HCT116 (cell line): ENCODE measurements at places on chromosomes 11 and 22.

DNA sequence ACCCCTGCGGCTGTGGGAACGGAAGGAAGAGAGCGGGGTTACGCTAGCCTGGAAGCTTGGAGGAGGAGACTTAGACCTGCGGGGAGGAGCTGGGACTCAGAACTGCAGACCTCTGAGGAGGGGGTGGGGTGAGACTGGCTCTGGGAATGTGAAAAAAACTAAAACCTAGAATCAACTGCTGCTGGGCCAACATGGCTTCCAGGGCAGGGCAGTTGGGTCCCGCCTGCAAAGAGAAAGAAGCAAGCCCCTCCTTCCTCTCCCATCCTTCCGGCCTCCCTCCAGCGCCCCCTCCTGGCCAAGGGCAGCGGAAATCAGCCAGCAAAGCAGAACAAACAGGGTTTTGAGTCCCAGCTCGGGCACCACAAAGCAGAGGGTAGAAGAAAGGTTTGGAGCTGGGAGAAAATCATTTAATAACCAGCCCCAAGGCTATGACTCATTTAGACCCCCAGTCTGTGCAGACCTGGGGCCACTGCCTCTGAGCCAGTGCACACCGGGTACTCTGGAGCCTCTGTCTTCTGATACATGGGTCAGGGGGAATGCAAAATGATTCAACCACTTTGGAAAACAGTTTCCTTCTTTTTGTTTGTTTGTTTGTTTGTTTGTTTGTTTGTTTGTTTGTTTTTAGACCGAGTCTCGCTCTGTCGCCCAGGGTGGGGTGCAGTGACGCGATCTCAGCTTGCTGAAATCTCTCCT is 7.3 kb upstream of the NCF4 start:
- peak; percentile 40 for DNase-seq

DNA sequence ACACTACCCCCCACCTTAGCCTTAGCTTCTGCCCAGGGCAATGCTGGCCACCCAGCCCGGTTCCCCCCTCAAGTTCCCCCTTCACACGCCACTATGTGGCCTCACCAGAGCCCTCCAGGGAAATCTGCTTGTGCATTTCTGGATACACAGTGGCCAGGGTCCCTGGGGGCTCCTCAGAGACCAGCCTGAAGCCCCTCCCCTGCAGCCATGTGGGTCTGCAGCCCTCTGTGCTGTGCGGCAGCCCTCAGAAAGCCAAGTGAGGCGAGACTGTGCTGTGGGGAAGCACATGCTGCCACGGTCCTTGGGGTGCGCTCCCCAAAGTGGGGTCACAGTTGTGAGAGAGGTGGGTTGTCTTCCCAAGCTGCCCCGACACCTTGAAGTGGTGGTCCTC is 2.1 kb upstream of the PLXNB2 start:
- no peak for DNase-seq

DNA sequence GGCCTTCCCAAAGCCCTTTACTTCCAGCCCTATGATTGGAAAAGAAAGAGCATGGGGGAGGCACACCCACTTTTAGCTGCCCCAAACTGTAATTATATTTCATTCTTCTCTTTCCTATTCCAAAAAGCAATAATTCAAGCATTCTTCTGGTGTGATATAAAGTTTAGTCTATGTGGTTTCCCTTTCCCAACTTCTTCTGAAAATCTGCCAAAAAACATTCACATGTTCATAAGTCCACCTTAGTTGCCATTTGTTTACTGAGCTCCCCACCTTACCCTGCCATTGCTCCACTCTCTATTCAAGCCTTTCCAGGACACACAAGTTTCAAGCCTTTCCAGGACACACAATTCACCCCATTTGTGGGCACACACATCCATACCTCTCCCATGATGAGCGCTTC is 111.6 kb upstream of the BMAL1 start:
- DNase-seq, result no peak

DNA sequence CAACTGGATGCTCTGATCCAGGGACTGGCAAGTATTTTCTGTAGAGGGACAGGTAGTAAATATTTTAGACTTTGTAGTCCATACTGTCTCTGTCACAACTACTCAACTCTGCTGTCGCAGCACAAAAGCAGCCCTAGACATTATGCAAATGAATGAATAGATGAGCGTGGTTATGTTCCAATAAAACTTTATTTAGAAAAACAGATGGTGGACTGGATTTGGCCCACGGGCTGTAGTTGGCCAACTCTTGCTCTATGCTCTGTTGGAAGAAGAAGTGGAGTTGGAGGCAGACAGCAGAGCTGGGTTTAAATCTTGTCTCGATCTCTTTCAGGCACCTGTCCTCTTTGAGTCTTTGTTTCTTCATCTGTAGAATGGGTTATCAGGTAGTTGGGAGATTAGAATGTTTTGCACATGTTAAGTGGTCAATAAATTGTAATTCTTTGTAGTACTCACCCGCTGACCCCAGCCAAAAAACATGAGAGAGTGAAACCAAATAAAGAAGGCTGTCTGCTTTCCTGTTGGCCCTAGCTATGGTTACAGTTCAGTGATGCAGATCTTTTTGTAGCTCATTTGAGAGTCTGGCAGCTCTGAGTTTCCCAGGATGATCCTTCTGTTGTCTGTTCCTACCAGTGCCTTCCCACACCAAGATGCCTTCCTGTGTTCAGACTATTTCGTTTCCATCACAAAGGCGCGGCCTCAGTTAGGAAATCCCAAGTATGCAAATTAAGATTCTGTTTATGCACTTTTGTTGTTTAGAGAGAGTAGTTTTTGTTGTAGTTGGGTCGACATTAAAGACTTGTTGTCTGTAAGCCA is 198.1 kb upstream of the SEZ6L start:
- DNase-seq, result no peak

DNA sequence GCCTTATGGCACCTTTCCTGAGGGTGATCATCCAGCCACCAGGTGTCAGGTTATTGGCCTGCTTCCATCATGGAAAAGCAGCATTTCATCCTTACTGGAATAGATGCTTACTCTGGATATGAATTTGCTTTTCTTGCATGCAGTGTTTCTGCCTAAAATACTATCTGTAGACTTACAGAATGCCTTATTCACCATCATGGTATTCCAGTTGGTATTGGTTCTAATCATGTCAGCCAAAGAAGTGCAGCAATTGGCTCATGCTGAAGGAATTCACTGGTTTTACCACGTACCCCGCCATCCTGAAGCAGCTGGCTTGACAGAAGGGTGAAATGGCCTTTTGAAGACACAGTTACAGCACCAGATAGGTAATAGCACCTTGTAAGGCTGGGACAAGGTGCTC is 194.2 kb downstream of the AASDHPPT start:
- no peak for DNase-seq
